ENCODE measurements at places on chromosomes 12 and 14. TPM values are rescaled to one million over a fixed set of nuclear protein-coding genes. Genes with fewer than 3 reads are reported as not detected.

GRCh38 chr14:83355609-83356008, 1822.0 kb upstream of the SEL1L start:
- DNase-seq, result no peak

GRCh38 chr12:42627151-42627550, 37.6 kb upstream of the PRICKLE1 start:
- DNase-seq, result no peak

The HSPA2 gene
- total RNA-seq, result 11.2 TPM

The INSM2 gene
- total RNA-seq, result not detected

GRCh38 chr12:67469666-67470065, 178.9 kb upstream of the DYRK2 start:
- no peak for DNase-seq

The BRMS1L gene
- 3.5 TPM for total RNA-seq

DNA sequence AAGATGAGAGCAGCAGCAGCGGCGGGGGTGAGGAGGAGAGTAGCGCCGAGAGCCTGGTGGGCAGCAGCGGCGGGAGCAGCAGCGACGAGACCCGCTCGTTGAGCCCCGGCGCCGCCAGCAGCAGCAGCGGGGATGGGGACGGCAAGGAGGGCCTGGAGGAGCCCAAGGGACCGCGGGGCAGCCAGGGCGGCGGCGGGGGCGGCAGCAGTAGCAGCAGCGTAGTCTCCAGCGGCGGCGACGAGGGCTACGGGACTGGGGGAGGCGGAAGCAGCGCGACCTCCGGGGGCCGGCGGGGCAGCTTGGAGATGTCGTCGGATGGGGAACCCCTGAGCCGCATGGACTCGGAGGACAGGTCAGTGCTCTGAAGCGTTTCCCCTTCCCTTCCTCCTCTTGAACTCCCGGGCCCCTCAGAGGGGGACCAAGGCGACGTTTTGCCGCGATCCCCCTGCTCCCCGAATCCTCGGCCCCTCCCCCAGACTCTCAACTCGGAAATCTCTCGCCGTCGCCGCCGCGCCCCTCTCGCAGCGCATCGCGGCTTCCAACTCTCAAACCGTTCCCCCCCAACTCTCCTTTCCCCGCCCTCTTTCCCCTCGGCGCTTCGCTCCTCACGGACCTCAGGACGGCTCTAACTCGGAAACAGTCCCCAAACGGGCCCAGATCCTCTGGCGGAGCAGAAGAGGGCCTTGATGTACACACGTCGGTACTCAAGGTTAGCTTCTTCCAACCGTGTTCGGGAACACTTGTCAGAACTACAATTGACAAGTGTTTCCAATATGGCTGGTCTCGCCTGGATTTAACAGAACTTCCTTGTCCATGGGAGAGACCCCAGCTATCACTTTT, 947 bp downstream of the AEBP2 start:
- peak; percentile 49 for DNase-seq

The SERPINA10 gene
- not detected for total RNA-seq

DNA sequence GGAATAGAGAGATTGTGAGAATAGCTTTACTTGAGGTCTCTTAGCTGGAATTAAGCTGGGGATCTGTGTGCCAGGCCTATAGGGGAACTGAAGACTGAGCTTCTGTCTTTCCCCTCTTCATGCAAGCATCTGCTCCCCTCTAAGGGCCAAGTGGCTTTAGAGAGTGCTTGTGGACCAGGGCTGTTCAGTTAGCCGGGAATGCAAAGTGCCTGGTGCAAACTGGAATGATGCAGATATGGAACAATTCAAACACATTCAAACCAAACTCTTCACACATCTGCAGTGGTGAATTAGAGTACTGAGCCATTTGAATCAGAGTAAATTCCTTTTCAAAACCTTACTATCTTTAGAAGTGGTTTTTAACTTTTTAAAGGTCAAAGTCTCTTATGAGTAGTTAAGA, 99.0 kb downstream of the LIN7A start:
- DNase-seq, result no peak

The KRT73 gene
- not detected for total RNA-seq

DNA sequence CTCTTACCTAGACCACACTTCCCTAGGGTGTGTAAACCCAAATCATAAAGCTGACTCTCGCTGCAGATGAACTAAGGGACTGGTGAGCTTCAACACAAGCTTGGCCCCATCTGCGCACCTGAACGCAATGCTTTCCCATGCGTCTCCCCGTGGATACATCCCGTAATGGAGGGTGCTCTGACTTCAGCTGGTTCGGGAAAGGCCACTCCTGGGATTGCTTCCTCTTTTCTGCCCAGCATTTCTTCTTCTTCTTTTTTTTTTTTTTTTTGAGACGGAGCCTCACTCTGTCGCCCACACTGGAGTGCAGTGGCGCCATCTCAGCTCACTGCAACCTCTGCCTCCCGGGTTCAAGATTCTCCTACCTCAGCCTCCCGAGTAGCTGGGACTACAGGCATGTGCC, 27.7 kb upstream of the ETFBKMT start:
- no peak for DNase-seq

- no peak for DNase-seq
Observed at GRCh38 chr12:41486718-41487117, 298.6 kb downstream of the PDZRN4 start.

DNA sequence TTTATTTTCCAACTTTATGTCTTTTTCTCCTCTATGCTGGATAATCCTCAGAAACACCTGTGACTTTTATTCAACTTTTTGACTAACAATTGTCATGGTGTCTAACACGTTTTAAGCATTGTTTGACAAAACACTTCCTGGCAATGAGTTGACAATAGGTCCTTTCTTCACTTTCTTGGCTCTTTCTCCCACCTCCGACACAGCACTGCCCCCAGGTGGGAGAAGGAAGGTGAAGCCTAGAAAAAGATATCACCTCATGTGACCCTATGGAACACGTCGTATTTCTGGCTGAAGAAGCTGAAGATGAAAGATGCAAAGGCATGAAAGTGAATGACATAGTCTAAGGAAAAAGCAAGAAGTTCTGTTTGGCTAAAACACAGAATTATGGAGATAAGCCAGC, 430.0 kb downstream of the ETNK1 start:
- peak; percentile 5 for DNase-seq

- DNase-seq, result no peak
Observed at GRCh38 chr12:41795051-41795600, 349.5 kb downstream of the GXYLT1 start.

GRCh38 chr12:23887055-23887835, 62.2 kb downstream of the SOX5 start:
- DNase-seq, result peak; percentile 16

The TMED10 gene
- 201 TPM for total RNA-seq

Data from RPMI7951 (cell line).